Tibial nerve (tissue), 4 donors: ENCODE measurements at places on chromosomes 7 and 10. TPM values are rescaled to one million over a fixed set of nuclear protein-coding genes. Genes with fewer than 3 reads are reported as not detected.

The INHBA gene
- total RNA-seq: 8.6 TPM

The PTF1A gene
- not detected for total RNA-seq

The ANXA8 gene
- 0.30 TPM for total RNA-seq

The TAS2R41 gene
- total RNA-seq: not detected

The PNLIPRP2 gene
- not detected for total RNA-seq

The PGAM2 gene
- total RNA-seq: not detected

The LIMK1 gene
- total RNA-seq: 19.2 TPM

The NRCAM gene
- 25.5 TPM for total RNA-seq

The ZNF804B gene
- 0.21 TPM for total RNA-seq

The LLCFC1 gene
- total RNA-seq: not detected

The SNCG gene
- 99.9 TPM for total RNA-seq

The PNLIP gene
- total RNA-seq: 2.1 TPM

The POLR2J2 gene
- total RNA-seq: 3.3 TPM

The HOXA9 gene
- 13.0 TPM for total RNA-seq

The CDK14 gene
- total RNA-seq: 30.4 TPM

The WIPF3 gene
- total RNA-seq: 4.1 TPM

The TMEM176B gene
- total RNA-seq: 55.7 TPM

The ZNF487 gene
- total RNA-seq: 23.7 TPM

The CALCR gene
- 0.66 TPM for total RNA-seq

The ATOH7 gene
- not detected for total RNA-seq

The EIF5AL1 gene
- not detected for total RNA-seq

The CPVL gene
- 5.7 TPM for total RNA-seq

The DEPP1 gene
- total RNA-seq: 936 TPM

The LDB3 gene
- 18.6 TPM for total RNA-seq

The INA gene
- not detected for total RNA-seq

The SLC18A3 gene
- total RNA-seq: not detected

The UCN3 gene
- not detected for total RNA-seq

The AGAP5 gene
- total RNA-seq: 8.8 TPM

The GPR146 gene
- total RNA-seq: 91.8 TPM

The SEMA3E gene
- 3.5 TPM for total RNA-seq

The OR9A2 gene
- total RNA-seq: not detected

The SFMBT2 gene
- 12.3 TPM for total RNA-seq

The ANXA8L1 gene
- total RNA-seq: 8.6 TPM

The CCAR1 gene
- 58.0 TPM for total RNA-seq

The TBX20 gene
- total RNA-seq: not detected

The PMS2 gene
- 13.3 TPM for total RNA-seq

The PKD2L1 gene
- not detected for total RNA-seq

The OLAH gene
- total RNA-seq: 5.7 TPM

The JCAD gene
- 40.8 TPM for total RNA-seq

The TMEM229A gene
- 0.63 TPM for total RNA-seq

The SYT15 gene
- 8.2 TPM for total RNA-seq

The MINDY4 gene
- total RNA-seq: 19.9 TPM

The KEL gene
- 0.59 TPM for total RNA-seq

The KCP gene
- 0.59 TPM for total RNA-seq

The CTNNA3 gene
- total RNA-seq: 26.4 TPM

The MARVELD1 gene
- 45.0 TPM for total RNA-seq

The NPSR1 gene
- not detected for total RNA-seq

The MYPN gene
- not detected for total RNA-seq

The CTAGE4 gene
- not detected for total RNA-seq

The CDH23 gene
- total RNA-seq: 13.8 TPM

The TMEM236 gene
- total RNA-seq: 1.2 TPM

The BTBD16 gene
- total RNA-seq: 0.42 TPM

The THNSL1 gene
- total RNA-seq: 1.5 TPM

The INSYN2A gene
- 0.98 TPM for total RNA-seq

The MALSU1 gene
- total RNA-seq: 41.4 TPM

The SEMA3A gene
- total RNA-seq: 9.3 TPM
